ENCODE measurements at places on chromosomes 16 and 17.
A peak's percentile ranks its signal among the peaks of the same experiment; 100 is the strongest.

- no peak for DNase-seq
Measured at GRCh38 chr17:77628035-77628434, 330.5 kb upstream of the TNRC6C start.

- DNase-seq = no peak
Measured at GRCh38 chr17:6953689-6954088, 42.2 kb upstream of the ALOX12 start.

- no peak for DNase-seq
Measured at GRCh38 chr17:50533720-50534148, 1.2 kb downstream of the EPN3 start.

DNA sequence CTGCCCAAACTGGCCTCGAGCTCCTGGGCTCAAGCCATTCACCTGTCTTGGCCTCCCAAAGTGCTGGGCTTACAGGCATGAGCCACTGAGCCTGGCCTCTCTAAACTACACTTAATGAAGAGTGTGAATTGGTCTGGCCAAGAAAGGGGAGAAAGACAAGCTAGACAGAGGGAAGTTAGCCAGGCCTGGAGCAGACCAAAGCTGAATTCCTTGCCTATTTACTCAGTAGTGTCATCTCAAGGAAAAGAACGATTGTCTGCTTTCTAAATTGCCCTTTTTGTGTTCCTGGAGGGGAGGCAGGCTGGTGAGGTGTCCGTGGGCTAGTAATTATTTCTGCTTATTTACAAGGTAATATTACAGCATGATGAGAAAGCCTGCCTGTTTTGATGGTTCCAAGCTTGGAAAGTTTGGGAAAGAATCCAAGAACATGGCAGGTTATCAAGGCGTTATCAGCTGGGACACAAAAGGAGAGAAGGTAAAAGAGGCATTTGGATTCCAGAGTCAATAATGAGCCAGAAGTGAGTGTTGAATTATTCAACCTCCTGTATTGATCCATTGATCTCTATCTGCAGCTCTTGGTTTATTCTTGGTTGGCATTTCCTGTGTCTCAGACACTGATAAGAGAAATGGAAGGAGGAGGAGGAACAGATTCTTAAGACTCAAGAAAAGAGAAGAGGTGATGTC is 6.3 kb upstream of the CBFB start:
- no peak for DNase-seq

GRCh38 chr16:17744921-17745572 is 274.3 kb upstream of the XYLT1 start:
- no peak for DNase-seq

GRCh38 chr17:21012736-21013135 is 30.1 kb downstream of the USP22 start:
- no peak for DNase-seq

DNA sequence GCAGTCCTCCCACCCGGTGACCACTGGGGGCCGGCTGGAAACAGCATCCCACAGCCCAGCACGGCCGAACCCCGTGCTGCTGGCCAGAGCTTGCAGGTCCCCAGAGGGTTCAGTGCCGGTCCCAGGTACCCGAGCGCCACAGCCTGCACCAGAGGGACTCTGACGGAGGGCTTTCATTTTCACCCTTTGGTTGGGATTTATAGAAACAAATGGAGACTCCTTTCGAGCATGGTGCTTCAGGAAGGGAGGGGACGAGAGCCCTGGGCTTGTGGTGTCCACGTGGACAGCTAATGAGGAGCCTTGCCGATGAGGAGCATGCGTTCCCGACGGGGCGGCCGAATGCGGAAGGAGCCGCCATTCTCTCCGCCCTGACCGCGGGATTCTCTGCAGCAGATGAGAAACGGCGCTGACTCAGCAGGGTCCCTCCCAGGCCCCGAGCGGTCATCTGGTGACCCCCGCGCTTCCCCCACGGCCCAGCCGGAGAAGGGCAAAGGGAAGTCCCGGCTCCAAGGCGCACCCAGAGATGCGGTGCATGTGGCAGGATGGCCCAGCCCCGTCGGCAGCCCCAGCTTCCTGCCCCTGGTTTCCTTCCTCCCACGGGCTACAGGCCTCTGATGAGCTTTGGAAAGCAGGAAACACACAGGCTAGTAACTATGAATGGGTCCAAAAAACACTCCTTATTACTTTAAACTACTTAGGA is 9.8 kb downstream of the SLC38A10 start:
- DNase-seq = peak; percentile 33

DNA sequence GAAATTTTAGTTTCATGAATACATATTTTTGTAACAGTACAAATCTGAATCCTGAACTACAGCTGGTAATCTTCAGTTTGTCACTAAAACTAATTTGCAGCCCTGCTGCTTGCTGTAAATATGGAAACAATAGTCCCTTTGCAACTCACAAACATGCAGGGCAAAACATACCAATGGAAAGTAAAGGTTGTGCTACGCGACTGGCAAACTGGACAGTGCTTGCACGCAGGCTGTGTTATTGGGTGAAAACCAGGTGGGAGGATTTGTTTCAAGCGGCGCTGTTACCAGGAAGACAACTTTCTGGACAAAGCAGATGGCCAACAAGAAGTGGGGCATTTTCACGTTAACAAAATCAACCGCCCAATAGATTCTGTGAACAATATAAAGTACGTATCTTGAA is 93.5 kb downstream of the CDYL2 start:
- DNase-seq = no peak

DNA sequence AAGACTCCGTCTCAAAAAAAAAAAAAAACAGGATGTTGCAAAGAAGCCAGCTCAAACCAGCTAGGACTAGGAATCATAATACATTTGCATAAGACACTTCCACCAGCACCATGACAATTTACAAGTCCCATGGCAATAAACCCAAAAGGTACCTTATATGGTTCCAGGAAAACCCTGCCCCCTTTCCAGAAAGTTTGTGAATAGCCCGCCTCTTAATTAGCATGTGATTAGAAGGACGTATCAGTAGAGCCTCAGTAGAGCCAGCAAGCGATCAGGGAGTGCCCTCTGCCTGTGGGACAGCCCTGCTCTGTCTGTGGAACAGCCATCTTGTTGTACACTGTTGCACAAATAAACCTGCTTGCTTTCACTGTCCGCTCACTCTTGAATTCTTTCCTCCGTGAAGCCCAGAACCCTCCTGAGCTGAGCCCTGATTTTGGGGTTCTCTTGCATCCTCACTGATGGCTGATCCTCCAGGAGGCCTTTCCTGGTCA is 14.0 kb downstream of the NUPR1 start:
- no peak for DNase-seq

DNA sequence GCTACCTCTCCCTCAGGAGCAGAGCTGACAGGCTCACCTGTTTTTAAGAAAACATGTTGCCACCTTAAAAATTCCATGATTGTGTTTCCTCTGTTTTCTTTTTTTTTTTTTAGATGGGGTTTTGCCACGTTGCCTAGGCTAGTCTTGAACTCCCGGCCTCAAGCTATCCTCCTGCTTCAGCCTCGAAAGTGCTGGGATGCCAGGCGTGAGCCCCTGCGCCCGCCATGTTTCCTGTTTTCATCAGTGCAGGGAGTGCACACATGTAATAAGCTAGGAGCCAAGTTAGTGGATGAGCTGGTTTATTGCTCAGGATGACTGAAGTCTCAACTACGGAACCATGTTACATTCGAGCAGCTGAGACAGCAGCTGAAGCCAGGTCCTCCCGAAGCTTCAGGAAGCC is 13.6 kb downstream of the MRM3 start:
- DNase-seq = no peak

GRCh38 chr17:43616852-43617251 is 44.9 kb downstream of the MEOX1 start:
- no peak for DNase-seq

DNA sequence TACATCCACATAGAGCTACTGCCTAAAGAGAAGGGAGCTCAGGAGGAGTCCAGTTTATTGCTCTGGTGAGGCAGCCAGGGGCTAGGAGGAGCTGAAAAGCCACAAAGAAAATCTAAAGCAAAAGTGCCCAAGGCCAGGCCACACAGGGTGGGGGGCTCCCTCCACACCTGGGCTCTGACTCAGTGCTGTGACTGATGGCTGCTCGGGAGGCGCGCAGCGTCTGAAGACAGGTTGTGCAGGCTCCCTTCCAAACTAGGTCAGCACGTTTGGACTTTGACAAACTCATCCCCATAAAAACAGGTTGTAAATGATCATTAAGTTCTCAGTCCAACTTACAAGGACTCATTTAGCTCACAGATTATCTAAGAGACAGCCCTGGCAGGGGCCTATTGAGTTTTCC is 22.2 kb upstream of the LCMT1 start:
- no peak for DNase-seq

DNA sequence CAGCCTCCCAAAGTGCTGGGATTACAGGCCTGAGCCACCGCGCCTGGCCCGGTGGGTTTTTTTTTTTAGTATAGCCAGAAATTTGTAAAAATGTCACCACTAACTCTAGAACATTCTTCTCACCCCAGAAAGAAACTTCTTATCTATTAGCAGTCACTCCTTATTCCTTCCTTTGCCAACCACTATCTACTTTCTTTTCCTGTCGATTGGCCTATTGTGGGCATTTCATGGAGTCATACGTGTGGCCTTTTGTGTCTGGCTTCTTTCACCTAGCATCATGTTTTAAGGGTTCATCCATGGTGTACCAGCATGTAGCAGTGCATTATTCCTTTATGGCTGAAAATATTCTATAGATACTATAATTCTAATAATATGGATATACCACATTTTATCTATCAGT is 3.6 kb downstream of the CYB5D2 start:
- DNase-seq = no peak

DNA sequence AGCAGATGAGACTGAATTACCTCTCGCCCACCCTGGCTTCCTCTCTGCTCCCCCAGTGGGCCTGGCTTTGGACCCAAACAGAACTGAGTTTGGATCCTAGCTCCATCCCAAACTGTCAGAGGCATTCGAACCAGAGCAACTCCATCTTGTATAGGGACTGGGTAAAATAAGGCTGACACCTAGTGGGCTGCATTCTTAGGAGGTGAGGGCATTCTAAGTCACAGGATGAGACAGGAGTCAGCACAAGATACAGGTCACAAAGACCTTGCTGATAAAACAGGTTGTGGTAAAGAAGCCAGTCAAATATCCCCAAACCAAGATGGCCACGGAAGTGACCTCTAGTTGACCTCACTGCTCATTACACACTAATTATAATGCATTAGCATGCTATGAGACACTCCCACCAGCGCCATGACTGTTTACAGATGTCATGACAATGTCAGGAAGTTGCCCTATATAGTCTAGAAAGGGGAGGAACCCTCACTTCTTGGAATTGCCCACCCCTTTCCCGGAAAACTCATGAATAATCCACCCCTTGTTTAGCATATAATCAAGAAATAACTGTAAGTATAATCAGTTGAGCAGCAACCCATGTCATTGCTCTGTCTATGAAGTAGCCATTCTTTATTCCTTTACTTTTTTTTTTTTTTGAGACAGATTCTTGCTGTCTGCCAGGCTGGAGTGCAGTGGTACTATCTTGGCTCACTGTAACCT is 44.4 kb downstream of the LYRM1 start:
- peak; percentile 12 for DNase-seq

DNA sequence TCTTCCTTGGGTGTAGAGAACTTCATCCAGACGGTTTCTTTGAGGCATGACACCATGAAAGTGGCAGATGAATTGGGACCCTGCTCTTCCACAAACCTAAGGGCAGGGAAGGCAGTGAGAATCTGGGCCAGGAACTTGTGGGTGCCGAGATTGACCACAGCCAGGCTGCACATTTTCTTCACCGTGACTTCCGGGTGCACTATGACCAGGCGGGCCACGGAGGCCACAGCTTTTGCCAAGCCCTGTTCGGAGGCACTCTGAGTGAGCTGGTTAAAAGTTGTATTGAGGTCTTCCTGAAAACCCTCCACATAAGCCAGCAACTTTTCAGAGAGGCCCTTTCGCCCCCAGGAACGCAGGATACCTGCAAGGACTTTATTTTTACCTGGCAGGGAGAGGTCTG is 5.9 kb downstream of the GEMIN4 start:
- no peak for DNase-seq

DNA sequence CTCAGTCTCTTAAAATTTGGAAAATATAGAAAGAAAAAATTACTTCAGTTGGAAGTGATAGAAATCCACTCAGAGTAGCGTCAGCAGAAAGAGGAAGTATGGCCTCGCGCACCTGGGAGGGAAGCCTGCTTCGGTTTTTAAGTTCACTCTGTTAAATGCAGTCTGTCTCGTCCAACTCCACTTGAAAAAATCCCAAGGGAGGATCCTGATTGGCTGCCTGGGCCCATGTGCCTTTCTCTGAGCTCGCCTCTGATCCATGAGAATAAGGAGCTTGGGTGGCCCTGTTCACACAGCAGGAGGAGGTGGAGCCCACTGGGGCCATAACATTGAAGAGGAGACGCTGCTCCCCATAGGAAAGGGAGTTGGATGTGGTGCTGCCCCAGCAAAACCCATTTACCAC is 40.7 kb downstream of the DNAJA2 start:
- DNase-seq = no peak

DNA sequence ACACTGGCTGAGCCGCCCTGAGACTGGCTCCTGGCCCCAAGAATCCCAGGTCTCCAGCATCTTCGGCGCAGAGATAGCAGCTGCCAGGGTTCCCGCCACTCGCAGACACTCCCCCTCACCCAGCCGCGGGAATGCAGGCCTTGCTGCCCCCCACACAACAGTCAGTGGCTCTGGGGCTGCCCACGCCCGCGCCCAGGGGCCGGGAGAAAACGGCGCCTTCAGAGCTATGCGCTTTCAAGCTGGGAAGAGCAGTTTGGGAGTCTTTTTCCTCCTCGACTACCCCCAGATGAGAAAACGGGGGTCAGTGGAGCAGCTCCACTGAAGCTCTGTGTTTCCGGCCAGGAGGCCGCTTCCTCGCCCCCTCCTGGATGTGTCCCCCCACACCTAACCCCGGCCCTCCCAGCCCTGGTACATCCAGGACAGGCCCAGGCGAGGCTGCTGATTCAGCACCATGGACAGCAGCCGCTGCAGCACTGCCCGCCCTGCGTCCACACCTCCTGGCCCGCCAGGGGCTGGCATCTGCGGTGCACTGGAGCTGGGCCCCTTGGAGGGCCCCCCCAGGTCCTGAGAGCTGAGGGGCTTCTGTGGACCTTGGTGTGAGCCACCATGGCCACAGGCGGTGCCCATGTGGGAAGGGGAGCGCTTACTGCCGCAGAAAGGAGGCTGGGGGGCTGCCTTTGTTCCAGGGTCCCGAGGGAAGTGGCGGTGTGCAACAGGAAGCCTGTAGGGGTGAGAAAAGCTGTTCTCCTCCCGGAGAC is 35.7 kb downstream of the CACNA1H start:
- peak; percentile 8 for DNase-seq
